ENCODE measurements at places on chromosomes 16 and 17.

- no peak for DNase-seq
These were observed 120.6 kb downstream of the COPRS start for GRCh38 chr17:31738488-31738887.

DNA sequence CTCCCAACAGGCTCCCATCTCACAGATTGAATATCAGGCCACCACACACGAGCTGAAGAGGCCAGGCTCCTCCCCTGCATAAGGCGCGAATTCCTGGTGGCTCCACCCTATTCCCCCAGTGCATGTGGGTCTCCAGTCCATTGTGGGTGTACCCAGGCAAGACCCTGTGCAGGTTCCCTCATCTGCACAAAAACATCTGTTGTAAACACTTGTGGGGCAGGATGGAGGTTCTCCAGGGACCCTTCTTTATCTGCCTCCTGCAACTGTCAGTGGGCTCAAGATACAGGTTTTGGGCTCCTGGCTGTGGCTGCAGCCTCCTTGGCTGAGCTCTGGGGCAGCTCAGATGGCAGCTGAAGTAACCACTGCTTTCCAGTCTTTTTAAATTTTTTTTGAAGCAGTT is 17.6 kb upstream of the LGALS9 start:
- DNase-seq, result no peak

GRCh38 chr16:22948603-22949368 is 134.8 kb downstream of the HS3ST2 start:
- DNase-seq, result no peak

GRCh38 chr17:50276588-50277356 is 2.5 kb downstream of the TMEM92 start:
- DNase-seq, result no peak

DNA sequence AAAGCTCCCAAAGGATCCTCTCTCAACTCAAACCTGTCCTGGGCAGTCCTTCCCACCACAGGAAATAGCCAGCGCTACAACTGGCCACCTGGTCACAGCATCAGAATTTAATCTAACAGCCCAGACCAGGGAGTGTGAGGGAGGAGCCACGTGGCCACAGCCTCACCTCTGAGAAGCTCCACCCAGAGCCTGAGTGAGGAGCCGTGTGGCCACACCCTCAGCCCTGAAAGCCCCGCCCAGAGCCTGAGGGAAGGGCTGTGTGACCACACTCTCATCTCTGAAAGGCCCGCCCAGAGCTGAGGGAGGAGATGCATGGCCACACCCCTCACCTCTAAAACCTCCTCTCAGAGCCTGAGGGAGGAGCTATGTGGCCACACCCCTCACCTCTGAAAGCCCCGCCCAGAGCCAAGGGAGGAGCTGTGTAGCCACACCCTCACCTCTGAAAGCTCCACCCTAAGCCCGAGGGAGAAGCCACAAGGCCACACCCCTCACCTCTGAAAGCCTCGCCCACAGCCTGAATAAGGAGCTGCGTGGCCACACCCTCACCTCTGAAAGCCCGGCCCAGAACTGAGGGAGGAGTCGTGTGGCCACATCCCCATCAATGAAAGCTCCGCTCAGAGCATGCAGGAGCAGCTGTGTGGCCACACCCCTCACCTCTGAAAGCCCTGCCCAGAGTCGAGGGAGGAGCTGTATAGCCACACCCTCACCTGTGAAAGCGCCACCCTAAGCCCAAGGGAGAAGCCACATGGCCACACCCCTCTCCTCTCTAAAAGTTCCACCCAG is 28.6 kb downstream of the SLC38A8 start:
- peak; percentile 76 for DNase-seq

DNA sequence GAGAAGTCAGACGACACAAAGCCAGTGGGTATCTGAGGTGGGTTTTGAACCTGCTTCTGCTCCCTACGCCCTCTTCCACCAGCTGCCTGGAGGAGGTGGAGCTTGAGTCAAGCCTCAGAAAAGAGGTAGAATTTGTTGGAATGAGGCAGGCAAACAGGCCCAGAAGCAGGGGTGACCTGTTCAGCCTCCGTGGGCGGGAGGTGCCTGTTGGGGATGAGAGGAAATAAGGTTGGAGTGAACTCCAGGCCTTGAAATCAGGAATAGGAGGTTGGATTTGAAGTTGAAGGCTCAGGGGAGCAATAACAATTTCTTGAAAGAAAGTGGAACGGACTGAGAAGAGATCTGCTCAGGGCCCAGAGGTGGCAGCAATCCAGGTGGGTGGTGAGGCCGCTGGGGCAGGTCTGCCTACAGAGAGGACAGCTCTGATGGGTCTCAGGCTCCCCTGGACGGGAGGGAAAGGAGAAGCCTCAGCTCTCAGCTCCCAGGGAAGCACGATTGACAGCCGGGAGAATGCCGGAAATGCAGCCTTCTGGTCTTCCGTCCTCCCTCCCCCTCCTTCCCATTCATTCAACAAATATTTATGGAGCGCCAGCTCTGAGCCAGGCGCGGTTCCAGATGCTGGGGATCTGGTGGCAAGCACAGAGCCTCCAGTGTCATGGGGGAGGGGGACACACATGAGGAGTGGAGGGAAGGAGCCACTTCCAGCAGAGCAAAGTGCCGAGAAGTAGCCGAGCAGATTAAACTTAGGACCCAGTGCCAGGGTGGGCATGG is 61.9 kb upstream of the CIBAR2 start:
- no peak for DNase-seq

DNA sequence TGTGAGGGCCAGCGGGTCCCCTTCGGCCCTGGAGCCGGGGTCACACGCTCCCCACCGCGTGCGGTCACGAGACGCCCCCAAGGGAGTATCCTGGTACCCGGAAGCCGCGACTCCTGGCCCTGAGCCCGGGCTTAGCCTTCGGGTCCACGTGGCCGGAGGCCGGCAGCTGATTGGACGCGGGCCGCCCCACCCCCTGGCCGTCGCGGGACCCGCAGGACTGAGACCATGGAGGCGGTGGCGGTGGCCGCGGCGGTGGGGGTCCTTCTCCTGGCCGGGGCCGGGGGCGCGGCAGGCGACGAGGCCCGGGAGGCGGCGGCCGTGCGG is at the start of gene NAGLU:
Gene NAGLU, plus strand, starts transcription at position 194 of the 324 bp plus-strand sequence. Its CDS starts 32 bp downstream, at position 226.
- DNase-seq, result peak; percentile 75

- DNase-seq, result no peak
These were observed 1108.0 kb downstream of the CDH11 start for GRCh38 chr16:64013856-64014255.

DNA sequence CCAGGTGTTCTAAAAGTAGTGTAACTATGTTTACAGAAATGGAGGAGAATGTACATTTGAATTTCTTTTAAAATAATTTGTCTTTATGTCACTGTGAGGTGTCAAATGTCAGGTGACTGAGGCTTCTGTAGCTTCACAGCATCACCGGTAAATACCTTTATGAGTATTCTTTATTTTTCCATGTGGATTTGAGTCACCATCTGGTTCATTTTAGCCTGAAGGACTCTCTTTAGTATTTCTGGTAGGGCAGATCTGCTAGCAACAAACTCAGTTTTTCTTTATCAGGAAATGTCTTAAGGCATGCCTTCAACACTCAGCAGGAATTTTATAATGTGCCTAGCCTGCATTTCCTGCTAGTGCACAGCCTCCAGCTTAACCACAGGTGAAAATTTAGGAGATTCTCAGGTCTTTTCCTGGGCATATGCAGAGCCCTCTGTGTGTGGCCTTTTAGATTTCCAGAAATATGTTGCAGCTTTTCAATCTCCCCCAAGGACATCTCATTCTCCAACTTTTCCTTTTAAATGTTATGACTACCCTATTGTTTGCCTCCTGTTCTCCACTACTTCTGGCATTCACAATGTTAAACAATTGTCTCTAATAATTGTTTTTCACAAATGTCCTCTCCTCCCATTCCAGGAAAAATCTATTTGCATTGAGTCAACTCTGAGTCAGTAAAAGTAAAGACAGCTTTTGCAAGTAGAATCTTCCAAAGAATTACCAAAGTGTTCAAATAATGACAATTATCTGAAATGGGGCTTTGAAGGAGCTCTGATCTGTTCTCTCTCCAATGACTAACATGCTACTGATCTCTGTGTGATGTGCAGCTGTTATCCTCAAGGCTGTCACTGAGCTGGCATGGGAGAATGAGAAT is 239.4 kb upstream of the CPHXL start:
- no peak for DNase-seq

DNA sequence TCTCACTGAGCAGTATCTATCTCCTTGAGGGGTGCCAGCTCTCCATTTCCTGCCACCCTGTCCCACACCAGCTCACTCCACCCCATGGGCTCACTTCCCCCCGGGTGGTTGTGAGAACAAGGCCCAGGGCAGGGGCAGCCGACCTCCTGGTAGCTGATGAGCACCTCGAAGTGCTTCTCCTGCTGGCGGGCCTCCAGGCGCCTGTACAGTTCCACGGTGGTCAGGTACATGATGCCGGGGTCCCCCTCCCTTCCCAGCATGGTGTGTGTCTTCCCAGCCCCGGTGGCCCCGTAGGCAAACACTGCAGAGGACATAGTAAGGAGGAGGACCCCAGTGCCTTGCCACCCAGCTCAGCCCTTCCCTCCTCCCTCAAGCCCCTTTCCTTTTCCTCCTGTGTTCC is 12.5 kb downstream of the KIF18B start:
- no peak for DNase-seq

- no peak for DNase-seq
These were observed 87.3 kb downstream of the TMEM100 start for GRCh38 chr17:55635253-55635914.

- DNase-seq, result no peak
These were observed 14.9 kb upstream of the NFATC3 start for GRCh38 chr16:68070249-68070730.

DNA sequence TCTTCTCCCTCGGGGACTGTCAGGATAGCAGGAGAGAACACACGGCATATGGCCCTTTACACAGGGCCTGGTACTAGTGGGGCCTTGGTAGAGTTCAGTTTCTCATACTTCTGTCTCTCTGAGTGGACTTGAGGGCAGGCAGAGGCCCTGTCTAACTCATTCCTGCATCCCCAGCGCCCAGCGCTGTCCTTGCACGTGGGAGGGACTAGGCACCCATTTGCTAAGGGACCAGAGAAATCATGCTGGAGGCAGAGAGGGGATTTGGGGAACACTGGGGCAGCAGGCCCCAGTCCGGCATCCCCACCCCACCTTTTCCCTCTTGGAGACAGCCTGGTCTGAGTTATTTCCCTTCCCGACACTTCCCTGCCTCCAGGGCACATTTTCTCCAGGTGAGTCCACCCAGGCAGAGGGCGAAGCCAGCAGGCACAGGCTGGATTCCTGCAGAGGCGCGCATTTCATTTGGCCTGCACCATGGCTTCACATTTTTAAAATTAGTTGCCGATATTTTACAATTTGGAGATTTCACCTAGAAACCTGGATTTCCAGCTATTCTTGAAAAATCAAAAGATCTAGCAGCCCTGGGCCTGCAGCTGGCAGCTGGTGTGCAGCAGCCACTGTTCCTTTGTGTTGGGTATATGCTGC is 9.7 kb upstream of the NKD1 start:
- DNase-seq, result no peak

- no peak for DNase-seq
These were observed 10.9 kb downstream of the TRAF7 start for GRCh38 chr16:2166263-2167067.

DNA sequence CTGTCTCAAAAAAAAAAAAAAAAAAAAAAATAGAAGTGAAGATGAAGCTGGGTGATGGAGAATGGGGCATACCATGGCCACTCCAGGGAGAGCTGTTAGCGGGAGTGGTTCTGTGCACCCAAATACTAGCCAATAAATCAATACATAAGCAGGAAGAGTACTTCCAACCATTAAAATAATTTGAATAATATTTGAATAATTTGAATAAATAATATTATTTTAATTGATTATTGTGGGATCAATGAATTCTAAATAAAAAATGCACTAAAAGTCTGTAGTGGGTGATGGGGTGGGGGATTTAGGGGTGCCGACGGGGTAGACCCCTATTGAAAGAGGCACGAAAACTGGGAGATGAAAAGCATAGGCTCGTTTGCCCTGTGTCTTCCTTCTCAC is 41.4 kb upstream of the CMIP start:
- no peak for DNase-seq

DNA sequence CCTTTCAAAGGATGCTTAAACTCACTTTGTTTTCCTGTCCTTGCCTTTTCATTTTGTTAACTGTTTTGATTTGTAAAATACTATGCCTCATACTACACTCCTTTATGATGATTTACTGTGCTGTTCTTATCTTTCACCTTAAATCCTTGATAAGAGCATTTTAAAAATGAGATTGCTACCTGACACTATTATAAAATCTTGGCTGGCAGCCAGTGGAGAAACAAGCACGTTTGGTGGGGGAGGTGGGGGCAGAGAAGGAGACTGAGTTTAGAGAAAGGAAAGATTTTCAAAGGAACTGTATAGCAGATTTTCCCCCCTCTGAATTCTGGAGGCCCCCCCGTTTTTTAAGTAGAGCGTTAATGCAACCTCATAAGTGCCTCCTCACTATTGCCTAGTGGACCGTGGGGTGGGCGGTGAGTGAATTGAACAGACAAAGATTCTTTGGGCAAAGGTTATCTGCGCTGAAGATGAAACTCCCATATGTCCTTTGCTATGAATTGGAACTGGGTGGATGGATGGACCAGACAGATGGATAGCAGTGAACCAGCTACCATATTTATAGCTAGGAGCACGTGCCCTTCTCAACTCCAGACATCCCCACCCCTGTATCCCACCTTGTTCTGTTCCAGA is 200.2 kb downstream of the CCDC182 start:
- no peak for DNase-seq

- DNase-seq, result no peak
These were observed 20.4 kb downstream of the METTL2A start for GRCh38 chr17:62444063-62444462.

DNA sequence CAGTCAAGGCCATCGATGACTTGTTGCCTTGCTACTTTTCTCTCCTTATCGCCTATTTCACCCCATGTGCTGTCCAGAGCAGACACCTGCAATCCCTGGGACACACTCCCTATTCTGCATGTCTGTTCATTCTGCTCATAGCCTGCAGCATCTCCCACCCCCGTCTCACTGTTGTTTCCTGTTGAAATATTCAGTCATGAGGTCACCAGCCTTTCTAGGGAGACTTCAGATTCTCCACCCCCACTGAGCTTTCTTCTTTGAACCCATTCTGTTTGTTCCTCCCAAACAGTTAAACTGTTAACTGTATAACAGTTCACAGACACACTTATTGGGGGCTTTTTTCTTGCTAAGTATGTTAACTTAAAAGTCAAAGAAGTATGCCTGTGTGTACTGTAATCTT is 94.4 kb downstream of the AATF start:
- no peak for DNase-seq

GRCh38 chr16:84286578-84287240 is 8.0 kb upstream of the WFDC1 start:
- DNase-seq, result no peak

DNA sequence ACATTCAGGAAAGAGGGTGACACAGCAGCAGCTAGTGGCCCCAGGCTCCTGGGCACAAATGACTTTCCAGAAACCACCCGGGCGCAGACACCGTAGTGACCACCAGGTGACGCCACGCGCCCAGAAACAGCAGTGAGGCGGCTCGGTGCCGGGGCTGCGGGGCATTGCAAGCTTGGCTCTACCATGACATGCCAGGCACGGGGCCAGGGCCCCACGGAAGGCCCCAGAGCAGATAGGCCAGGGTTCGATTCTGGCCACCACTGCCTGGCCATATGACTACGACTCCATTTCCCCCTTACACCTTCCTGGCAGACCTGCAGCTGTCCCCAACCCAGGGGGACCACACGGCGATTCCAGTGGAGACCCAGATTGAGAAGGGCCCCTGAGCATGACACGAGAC is 6.7 kb downstream of the RHBDF1 start:
- no peak for DNase-seq

GRCh38 chr16:85252014-85252413 is 139.7 kb upstream of the CIBAR2 start:
- no peak for DNase-seq

Data from NCI-H1048 (cell line).